ENCODE measurements at places on chromosomes 7 and 10. TPM values are rescaled to one million over a fixed set of nuclear protein-coding genes. Genes with fewer than 3 reads are reported as not detected.

DNA sequence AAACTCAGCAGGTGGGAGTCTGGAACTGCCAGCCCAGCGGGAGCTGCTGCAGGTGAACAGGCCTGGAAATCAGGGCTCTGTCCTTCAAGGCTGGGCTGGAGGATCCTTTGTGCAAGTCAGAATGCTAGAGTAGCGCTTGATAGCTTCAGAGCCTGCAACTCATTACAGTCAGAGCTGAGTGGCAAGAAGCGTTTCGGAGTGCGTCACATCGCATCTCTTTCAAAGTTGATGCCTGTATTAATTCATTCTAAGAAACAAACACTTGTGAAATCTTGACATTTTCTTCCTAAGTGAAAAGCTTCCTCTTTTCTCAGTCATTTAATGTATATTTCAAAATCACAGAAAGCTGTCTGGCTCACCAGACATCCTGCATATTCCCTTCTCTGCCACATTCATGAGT lies 121.2 kb upstream of the NPS start:
- DNase-seq: no peak

Gene CFAP43
- not detected for total RNA-seq

Gene MASTL
- 27.6 TPM for total RNA-seq

- DNase-seq: no peak
Measured at GRCh38 chr7:84190016-84190705, 4.4 kb downstream of the SEMA3A start.

- DNase-seq: no peak
Measured at GRCh38 chr7:158583810-158584209, 3.8 kb downstream of the PTPRN2 start.

Gene PTF1A
- total RNA-seq: not detected

Gene SYNPO2L
- total RNA-seq: not detected

DNA sequence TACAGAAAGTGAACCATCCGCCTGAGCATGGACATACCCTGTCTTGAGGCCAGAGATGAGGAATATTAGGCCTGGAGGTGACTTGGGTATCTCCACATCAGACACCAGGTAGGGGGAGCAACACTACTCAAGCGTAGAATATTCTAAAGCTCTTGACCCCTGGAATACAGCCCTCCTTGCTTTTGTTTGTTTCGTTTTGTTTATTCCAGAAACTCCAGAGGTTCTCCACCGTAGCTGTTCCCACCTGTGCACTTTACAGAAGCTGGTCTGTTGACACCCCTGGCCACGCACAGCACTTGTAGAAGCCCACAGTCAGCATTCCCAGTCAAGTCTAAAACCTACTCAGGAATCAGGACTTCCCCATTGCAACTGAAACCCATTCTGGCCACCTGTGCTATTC lies 139.6 kb upstream of the NEBL start:
- no peak for DNase-seq

DNA sequence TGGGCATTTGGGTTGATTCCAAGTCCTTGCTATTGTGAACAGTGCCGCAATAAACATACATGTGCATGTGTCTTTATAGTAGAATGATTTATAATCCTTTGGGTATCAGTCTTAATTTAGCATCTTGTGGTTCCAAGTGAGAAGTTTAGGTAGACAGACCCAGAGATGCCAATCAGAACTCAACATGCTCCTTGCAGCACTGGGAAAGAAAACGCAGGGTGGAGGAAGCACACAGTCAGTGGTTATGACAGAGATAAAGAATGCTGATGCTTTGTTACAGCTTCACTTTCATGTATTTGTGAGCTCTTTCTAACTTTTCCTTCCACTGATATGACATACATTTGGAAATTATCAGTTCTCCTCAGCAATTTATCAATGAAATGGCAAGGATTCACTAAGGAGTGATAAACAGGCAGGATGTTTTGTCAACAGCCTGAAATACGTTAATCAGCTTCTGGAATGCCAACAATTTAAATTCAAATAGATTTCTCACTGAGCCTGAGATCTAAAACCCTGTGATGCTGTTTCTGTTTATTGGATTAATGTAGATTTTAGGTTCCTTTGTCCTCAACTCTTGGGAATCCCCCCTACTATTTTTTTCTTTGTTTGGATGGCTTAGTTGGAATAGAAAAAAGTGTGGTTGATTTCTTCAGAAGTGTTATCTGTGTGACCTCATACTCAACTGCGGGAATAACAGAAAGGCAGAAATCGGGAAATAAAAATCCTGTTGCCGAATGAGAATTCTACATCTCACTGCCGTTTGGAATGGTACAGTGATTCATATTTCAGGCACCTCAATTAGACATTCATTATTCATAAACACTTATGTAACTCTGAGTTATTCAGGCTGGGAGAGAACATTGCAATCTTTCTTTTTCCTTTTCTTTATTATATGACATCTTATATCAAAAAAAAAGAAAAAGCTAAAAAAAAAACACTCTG lies 675.0 kb downstream of the CNTNAP2 start:
- no peak for DNase-seq

Gene FERD3L
- not detected for total RNA-seq

GRCh38 chr10:77240041-77240652 lies 397.5 kb downstream of the KCNMA1 start:
- no peak for DNase-seq

GRCh38 chr10:43120116-43120928 lies 17.9 kb upstream of the CSGALNACT2 start:
- DNase-seq: no peak

DNA sequence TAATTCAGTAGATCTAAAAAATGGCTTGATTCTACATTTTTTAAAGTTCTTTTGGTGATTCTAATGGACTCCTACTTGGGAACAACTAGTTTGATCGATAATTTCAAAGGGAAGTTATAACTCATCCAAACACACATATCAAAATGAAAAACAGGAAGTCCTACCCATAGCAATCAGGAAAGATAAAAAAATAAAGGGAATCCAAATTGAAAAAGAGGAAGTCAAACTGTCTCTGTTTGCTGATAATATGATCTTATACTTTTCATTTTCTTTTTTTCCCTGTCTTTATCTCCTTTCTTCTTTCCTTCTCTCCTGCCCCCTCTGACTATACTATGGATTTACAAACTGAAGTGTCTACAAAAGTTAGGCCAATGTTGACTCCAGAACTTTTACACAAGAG lies 118.8 kb downstream of the IQUB start:
- no peak for DNase-seq

- DNase-seq: no peak
Measured at GRCh38 chr7:4774658-4775249, 669 bp upstream of the AP5Z1 start.

GRCh38 chr7:112594397-112594796 lies 113.6 kb downstream of the LSMEM1 start:
- DNase-seq: no peak

DNA sequence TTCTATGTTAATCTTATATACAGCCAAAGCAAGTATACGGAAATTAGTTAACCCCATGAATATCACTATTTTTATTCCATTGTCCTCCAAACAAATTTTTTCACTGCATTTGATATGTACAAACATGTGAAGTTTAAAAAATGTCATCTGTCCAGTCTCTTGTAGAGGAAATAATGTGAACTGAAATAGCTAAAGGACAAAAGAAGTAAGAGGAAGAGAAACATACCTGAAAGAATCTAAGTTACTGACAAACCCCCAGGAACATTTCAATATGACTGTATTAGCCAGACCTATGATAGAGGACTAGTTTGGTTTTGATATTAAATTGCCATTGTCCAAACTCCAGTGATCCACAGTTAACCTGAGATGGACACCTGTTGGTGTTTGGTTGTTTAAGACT lies 80.6 kb downstream of the NRCAM start:
- no peak for DNase-seq

- DNase-seq: no peak
Measured at GRCh38 chr10:34024693-34025425, 690.4 kb upstream of the NRP1 start.

DNA sequence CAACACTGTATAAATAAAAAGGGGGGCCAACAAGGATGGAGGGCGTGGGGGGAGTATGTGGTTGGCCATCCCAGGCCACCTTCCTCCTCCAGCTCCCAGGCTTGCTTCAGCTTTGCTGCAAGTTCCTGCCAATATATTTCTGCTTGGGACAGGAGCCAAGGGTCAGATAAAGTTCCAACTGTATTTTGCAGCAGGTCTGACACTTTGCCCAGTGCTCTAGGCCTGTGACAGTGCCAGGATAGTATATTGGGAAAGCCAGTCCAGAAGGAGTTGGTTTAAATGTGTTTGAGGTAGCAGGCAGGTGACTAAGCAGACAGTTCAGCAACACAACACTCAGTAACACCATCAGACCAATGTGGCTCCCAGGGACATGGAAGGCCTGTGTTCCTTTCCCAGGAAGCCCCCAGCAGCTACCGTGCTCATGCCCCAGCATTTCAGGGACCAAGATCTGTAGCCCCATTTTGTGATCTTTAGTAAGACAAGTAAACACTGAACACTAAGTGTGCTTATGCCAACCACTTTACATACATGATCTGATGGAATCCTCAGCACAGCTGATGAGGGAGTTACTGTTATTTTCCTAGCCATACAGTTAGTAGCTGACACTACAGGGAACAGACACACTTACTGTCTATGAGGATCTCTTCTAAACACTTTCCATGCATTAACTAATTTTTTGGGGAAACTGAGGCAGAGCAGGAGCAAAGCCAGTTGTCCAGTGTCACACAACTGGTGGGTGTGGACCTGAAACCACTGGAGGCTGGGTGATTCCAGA lies 38.9 kb downstream of the DNAJB12 start:
- DNase-seq: no peak

DNA sequence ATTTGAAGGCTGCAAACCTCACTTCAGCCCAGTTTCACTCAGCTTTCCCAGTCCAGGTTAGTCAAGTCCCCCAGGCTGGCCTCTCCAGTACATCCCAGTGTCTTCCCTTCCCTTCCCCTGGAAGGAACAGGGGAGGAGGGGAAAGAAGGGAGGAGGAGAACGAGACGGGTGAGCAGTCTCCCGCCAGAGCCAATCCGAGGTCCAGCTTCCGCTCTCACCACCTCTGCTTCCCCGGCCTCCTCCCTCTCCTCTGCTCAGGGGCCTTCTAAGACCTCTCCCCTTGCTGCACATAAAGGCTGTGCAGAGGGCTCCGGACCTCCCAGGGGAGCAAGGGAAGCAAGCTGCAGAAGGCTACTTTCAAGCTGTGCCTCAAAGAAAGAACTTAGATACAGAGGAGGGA lies 4.1 kb downstream of the ATG9B start:
- no peak for DNase-seq

- DNase-seq: no peak
Measured at GRCh38 chr7:56810466-56810865, 321.8 kb downstream of the ZNF479 start.

DNA sequence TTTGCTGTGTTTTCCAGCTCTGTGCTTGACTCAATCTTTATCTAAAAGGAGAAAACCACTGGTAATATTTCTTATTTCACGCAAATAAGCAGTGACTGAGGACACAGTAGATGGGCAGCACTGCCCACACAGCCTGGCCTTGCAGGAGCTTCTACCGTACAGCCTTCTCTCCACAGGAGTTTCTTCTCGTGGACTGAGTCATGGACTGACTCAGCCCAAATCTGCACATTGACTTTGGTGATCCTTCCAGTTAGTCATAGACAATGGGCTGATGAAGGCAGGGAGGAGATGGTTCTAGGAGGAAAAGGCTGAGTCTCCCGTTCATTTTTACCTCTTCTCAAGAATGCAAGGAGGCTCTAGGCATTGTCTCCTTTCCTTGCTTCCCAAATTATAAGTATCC lies 200.7 kb downstream of the RAPGEF5 start:
- DNase-seq: no peak

Gene STARD3NL
- total RNA-seq: 13.1 TPM

- DNase-seq: no peak
Measured at GRCh38 chr10:95987685-95988426, 55.5 kb upstream of the CCNJ start.

Gene ACSM6
- not detected for total RNA-seq

Gene HMX2
- total RNA-seq: not detected

Gene MPLKIP
- total RNA-seq: 22.4 TPM

DNA sequence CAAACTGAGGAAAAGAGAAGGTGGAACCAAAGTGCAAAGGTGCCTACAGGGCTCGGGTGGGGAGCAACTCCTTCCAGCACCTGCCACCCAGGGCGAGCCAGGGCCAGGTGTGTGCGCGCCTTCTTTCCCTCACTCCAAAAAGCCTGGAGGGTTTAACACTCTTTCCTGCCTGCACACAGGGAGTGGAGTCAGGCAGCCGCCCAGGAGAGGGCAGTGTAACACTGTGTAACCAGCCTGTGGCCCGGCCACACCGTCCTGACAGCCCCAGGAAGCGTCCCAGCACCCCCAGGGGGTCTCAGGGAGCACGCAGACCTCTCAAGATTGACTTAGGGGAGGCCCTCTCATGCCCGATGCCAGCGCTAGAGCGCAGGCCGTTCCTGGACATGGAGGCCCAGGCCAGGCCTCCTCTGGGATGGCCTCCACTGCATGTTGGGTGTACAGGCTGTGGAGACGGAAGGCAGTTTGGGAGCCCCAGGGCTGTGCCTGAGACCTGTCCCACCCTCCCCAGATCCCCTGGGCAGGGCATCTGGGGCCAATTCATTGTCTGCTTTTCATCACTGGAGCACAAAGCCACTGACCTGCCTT lies 13.4 kb downstream of the BRI3 start:
- no peak for DNase-seq

DNA sequence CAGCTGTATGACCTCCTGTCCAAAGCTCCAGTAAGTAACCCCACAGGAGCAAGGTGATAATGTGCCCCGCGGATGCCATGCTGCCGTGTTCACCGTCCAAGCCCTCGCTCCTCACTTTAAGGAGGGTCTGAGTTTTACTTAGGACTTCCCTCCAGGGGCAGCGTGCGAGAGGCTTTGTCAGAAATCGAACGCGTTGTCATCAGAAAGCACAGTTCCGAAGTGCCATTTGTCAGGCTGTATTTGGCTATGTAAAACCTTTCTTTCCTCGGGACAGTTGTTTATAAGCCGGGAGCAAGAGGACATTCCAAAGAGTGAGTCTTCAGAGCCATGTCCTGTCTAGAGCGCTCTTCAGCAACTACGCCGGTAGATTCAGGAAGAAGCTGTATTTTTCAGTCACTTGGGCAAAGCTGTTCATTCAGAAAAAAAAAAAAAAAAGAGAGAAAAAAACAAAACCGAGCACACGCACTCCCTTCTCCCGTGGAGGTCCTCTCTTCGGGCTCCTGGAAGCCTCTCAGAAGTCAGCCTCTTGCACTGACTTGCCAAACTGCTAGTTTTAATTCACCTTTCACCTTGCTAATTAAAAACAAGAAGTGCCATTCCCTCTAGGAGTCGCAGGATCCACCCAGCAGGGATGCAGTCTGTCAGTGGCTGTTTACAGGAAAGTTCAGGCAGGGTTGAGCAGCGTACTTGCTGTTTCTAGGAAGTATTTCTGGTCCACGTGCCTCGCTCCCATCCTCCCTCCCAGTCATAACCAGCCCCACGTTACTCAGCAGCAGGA lies at the start of gene SEMA3E:
Gene SEMA3E (minus strand): TSS at position 676 of the 778 bp plus-strand sequence.
- DNase-seq: no peak

Gene PIP
- total RNA-seq: not detected

Gene SLC18A3
- total RNA-seq: not detected

Gene RSU1
- 69.2 TPM for total RNA-seq

Gene PTPRN2
- total RNA-seq: 1.6 TPM

- no peak for DNase-seq
Measured at GRCh38 chr7:320297-320696, 30.3 kb downstream of the FOXL3 start.
